ENCODE measurements at places on chromosomes 4 and X.

DNA sequence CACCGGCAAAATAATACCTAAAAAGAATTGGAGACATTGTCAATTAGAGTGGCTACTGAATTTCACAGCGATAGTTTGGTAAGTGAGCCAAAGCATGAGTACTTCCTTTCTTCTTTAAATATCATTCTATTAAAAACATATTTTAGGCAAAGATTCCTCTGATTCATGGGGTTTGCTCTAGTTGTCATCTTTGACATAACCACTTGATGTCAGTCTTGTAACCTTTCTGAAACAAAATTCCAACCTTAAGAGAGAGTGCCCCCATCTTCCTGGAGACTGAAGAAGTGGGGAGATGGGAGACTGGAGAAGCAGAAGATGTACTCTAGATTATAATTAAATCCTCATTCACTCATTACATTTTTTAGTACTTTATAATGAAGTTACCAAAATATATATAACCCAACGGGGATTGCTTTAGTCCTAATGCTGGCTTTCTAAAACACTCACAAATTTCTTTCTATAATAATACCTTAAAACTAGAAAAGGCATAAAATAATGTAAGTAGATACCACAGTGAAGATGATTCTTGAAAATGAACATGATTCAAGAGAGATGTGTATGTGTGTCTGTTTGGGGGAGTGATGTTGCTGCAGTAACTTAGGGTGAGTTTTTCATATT lies 96.4 kb downstream of the EMCN start:
- no peak for DNase-seq

- no peak for DNase-seq
Observed at GRCh38 chr4:152098365-152099060, 337.7 kb upstream of the GATB start.

- DNase-seq: no peak
Observed at GRCh38 chr4:3823496-3824341, 57.5 kb downstream of the ADRA2C start.

DNA sequence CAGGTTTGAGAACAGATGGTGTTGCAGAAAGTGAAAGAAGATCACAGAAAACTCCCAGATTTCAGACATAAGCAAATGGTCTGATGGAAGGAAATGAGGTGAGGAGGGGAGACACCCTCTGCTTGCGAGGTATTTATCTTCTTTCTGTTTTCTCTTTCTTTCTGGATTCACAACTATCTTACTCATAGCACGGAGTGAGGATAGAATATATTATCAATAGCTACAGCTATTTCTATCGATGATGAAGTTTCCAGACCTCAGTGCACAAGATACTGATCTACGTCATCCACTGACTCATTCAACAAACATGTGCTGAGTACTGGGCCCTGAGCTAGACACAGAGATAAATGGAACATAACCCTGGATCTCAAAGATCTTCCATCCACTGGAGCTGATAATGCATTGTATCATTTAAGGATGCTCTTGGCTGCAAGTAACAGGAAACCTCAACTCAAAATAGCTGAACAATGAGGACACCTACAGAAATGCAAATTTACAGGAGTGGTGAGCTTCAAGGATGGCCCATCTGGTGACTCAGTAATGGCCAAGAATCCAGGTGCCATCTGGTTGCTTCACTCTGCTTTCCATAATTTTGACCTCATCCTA lies 21.2 kb downstream of the SLC2A9 start:
- DNase-seq: no peak

- DNase-seq: no peak
Observed at GRCh38 chr4:120418146-120418545, 351.5 kb upstream of the MAD2L1 start.

DNA sequence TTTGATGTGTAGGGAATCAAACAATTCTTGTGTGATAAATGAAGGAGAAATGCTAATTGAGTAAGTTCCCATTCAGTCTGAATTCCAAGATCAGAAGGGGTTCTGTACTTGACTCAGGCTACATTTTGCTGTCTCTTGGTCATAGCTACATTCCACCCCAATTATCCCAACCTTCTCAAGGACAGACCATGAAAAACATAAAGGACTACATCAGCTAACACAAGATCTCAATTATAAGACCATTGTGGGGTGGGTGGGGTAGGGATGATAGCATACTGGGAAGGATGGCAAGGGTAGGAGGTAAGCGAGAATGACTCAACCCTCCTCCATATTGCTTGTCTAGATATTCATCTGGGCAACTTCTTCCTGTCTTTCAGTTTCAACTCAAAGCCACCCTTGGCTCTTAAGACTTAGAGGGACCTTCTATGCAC lies 87.4 kb upstream of the ETNPPL start:
- no peak for DNase-seq

DNA sequence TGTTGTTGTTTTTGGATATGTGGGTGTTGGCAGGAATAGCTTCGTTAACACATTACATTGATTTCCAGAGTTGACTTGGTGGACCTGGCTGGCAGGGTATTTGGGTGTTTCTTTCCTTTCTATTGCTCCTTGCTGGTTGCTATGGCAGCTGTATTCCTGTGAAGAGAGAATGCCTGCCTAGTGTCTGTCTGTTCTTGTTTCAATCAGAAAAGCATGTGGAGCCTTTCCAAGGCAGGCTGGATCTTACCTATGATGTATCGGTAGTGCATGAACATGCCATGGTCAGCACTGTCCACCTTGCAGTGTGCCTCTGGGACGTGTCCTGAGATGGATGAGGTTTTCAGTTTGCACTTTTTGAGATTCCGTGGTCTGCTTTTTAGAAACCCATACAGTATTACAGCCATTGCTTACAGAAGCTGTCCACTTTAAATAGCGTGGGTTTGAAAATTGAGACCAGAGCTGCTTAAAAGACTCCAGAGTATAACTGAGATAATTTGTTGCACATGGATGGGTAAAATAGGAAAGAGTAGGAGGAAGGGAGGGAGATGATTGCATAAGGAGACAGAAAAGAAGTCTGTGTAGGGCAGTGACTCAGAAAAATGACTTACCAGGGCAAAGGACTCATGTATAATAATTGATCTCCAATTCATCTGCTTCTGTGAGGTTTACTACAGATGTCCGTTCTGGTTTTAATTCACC lies 20.0 kb upstream of the AADAT start:
- no peak for DNase-seq

DNA sequence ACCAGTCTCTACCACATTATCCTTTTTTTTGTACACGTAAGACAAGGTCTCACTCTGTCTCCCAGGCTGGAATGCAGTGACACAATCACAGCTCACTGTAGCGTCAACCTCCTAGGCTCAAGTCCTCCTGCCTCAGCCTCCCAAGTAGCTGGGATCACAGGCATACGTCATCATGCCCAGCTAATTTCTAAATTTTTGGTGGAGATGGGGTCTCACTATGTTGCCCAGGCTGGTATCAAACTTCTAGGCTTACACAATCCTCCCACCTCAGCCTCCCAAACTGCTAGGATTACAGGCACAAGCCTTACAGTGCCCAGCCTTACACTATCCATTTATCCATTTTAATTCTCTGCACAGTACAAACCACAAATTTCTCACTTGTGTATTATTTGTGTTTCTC lies 58.0 kb downstream of the CLOCK start:
- DNase-seq: no peak

DNA sequence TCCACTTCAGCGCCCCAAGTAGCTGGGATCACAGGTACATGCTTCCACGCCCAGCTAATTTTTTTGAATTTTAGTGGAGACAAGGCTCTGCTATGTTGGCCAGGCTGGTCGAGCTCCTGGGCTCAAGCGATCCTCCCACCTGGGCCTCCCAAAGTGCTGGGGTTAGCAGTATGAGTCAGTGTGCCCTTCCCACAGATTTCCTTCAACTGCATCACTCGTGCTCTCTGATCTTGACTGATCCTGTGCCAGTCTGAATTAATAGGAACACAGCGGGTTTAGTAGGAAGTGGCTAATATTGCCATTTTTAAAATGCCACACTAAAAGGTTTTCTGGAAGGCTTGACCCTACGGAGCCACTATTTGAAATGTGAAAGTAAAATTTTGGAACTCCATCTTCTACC lies 4.3 kb upstream of the SHROOM2 start:
- DNase-seq: no peak

DNA sequence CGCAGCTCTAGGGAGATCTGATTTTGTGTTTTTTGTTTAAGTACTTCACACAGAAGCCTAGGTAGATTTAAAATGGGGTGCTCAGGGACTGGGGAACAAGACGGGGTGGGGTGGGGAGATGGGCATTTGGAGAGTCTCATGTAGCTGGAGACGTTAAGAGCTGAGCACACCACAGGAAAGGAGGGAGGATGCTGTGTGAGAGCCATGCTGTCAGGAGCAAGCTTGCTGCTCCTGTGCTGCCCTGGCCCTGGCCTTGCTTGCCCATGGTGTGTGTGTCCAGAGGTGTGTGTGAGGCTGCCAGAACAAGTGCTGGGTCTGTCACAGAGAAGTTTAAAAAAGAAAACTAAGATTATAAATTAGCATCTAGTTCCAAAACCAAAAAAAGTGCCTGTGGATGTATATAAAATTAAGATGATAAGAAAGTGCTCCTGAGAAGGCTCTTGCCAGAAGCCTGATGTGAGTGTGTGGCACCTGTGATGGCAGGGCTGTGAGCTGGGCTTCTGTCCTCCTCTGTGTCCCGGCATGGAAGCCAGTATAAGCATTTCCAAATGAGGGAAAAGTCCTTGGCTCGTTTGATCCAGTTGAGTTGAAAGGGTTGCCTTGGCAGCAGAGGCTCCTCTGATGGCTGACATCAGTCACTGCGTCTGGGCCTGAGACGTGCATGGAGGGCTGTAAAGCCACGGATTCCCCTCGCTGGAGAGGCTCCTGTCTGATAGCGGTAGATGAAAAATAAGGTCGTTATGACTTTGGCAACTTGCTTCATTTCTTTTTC lies 63.5 kb downstream of the NELFA start:
- no peak for DNase-seq

- DNase-seq: no peak
Observed at GRCh38 chrX:110168585-110168984, 149.3 kb downstream of the AMMECR1 start.

Data from stimulated activated CD8-positive, alpha-beta memory T cell treated with anti-CD3 and anti-CD28 coated beads, Interleukin-12 subunit alpha, Interleukin-12 subunit beta, amount 100 ng/mL, for 4 hours (primary cell).